T-helper 1 cell treated with Interleukin-12 subunit alpha and Interleukin-12 subunit beta and Interleukin-4 antibody, amounts not matched to agents 30 ng/mL and 1 ng/mL, for 36 hours (primary cell): ENCODE measurements at places on chromosomes 4 and X. TPM values are rescaled to one million over a fixed set of nuclear protein-coding genes. Genes with fewer than 3 reads are reported as not detected.

Gene MAGEA2
- total RNA-seq: not detected in 2 replicates

Gene HPSE
- total RNA-seq: 18.9 and 19.2 TPM in 2 replicates

Gene FABP2
- total RNA-seq: not detected in 2 replicates

Gene TMEM165
- 84.4 and 95.4 TPM in 2 replicates for total RNA-seq

Gene CLCN3
- 33.6 and 34.0 TPM in 2 replicates for total RNA-seq

Gene GYPA
- not detected in 2 replicates for total RNA-seq

Gene SLC10A4
- total RNA-seq: 0.12 TPM in 1 of 2 replicates, not detected in the other

Gene SCRG1
- not detected in 2 replicates for total RNA-seq

Gene TRIM2
- 0.27 and 0.42 TPM in 2 replicates for total RNA-seq

Gene CXCL9
- total RNA-seq: 0.12 and 0.17 TPM in 2 replicates

Gene TREX2
- 2.3 and 2.4 TPM in 2 replicates for total RNA-seq

Gene ATOH1
- total RNA-seq: not detected in 2 replicates

Gene PROM1
- total RNA-seq: not detected in 2 replicates

Gene GCNA
- total RNA-seq: 5.7 and 6.0 TPM in 2 replicates

Gene SLC34A2
- total RNA-seq: not detected in 2 replicates

Gene HTRA3
- not detected in 2 replicates for total RNA-seq

Gene HTT
- 78.0 and 79.1 TPM in 2 replicates for total RNA-seq

Gene USP26
- not detected in 2 replicates for total RNA-seq

Gene ADD1
- total RNA-seq: 261 and 283 TPM in 2 replicates

Gene DCAF8L2
- total RNA-seq: not detected in 2 replicates

Gene TRPC5OS
- total RNA-seq: not detected in 2 replicates

Gene TSPAN6
- total RNA-seq: 0.27 TPM in 1 of 2 replicates, not detected in the other

Gene ZNF732
- not detected in 2 replicates for total RNA-seq

Gene KLHL13
- total RNA-seq: 0.12 and 0.17 TPM in 2 replicates

Gene CENPU
- 52.8 and 57.2 TPM in 2 replicates for total RNA-seq

Gene ASIC5
- total RNA-seq: not detected in 2 replicates

Gene SMIM10
- total RNA-seq: 0.49 and 0.54 TPM in 2 replicates

Gene STBD1
- total RNA-seq: 1.9 and 2.3 TPM in 2 replicates

Gene MAP7D2
- total RNA-seq: 0.12 and 0.32 TPM in 2 replicates

Gene LARP7
- 45.8 and 46.8 TPM in 2 replicates for total RNA-seq

Gene PFKFB1
- total RNA-seq: 0.15 and 0.56 TPM in 2 replicates

Gene CT47B1
- not detected in 2 replicates for total RNA-seq

Gene GYPE
- total RNA-seq: not detected in 2 replicates

Gene CT45A9
- total RNA-seq: not detected in 2 replicates

Gene PABPC1L2B
- total RNA-seq: not detected in 2 replicates

Gene ZNF141
- 25.3 and 26.3 TPM in 2 replicates for total RNA-seq

Gene GPM6B
- total RNA-seq: not detected in 2 replicates

Gene SPRY1
- total RNA-seq: 17.5 and 18.1 TPM in 2 replicates

Gene HS3ST1
- total RNA-seq: 0.15 and 0.17 TPM in 2 replicates

Gene SNX25
- 19.7 and 20.4 TPM in 2 replicates for total RNA-seq

Gene NR0B1
- total RNA-seq: not detected in 2 replicates

Gene NPNT
- not detected in 2 replicates for total RNA-seq

Gene TRIM61
- total RNA-seq: 2.5 and 5.1 TPM in 2 replicates
